ENCODE measurements at places on chromosomes 5 and 9. TPM values are rescaled to one million over a fixed set of nuclear protein-coding genes. Genes with fewer than 3 reads are reported as not detected.

DNA sequence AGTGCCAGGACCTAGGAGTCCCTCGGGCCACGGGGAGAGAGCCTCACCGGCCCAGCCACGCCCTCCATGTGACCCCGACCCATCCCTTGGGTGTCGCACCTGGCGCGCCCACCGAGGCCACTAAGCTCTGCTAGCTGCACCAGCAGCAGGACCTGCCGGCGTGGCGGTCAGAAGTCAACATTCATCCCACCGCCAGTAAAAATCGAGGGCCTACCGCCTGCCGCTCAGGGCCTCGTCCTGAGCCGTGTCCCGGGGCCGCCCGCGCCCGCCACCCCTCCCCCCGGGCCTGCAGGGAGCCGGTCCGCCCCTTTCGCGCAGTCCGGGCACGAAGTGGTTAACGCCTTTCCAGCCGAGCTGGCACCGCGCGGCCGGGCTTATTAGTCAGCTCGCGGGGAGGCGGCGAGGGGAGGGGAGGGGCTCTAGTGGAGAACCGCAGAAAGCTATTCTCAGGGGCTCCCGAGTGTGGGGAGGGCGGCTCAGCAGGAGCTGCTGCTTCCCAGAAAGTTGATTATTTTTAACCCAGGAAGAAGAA lies 124.4 kb downstream of the C9orf50 start:
- H3K27ac ChIP-seq = peak overlapping the region; percentile 98
- peak; percentile 98 for DNase-seq
- peaks cover 3% of the 10 kb centered on the region for H3K36me3 ChIP-seq
- peak overlapping the region; percentile 62 for H3K4me3 ChIP-seq

DNA sequence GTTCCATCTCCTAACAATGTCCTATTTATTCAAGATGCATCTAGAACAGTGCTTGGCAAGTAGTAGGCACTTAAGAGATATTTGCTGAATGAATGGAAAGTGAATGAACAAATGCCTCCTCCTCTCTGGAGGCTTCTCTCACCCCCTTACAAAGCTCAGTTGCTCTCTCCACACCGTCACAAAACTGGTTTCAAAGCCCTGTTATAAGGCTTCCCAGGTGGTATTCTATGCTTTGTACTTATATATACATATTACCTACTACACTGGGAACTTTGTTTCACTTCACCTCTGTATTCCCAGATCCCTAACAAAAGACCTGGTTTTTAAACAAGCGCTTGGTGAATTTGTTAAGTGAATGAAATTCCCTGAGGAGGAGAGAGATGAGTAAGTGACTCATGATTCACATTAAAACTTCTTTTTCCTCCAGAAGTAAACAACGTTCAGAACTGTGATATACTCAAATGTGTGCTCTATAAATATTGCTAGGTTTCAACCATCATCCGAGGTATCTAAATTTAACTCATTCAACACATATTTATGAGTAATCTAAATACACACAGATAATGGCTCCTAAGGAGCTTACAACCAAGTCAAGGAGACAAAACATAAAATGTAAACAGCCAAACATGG lies 36.0 kb downstream of the DENND1A start:
- no peaks in the 10 kb centered on the region for H3K36me3 ChIP-seq
- no peak for DNase-seq
- H3K27ac ChIP-seq = no peak overlapping the region
- H3K27me3 ChIP-seq = peaks cover 6% of the 10 kb centered on the region
- H3K4me1 ChIP-seq = no peaks in the 10 kb centered on the region
- no peak overlapping the region for H3K4me3 ChIP-seq

GRCh38 chr9:3337515-3338225 lies 188.1 kb downstream of the RFX3 start:
- no peak overlapping the region for H3K4me3 ChIP-seq
- no peaks in the 10 kb centered on the region for H3K4me1 ChIP-seq
- H3K27ac ChIP-seq = no peak overlapping the region
- no peak for DNase-seq
- no peaks in the 10 kb centered on the region for H3K27me3 ChIP-seq

DNA sequence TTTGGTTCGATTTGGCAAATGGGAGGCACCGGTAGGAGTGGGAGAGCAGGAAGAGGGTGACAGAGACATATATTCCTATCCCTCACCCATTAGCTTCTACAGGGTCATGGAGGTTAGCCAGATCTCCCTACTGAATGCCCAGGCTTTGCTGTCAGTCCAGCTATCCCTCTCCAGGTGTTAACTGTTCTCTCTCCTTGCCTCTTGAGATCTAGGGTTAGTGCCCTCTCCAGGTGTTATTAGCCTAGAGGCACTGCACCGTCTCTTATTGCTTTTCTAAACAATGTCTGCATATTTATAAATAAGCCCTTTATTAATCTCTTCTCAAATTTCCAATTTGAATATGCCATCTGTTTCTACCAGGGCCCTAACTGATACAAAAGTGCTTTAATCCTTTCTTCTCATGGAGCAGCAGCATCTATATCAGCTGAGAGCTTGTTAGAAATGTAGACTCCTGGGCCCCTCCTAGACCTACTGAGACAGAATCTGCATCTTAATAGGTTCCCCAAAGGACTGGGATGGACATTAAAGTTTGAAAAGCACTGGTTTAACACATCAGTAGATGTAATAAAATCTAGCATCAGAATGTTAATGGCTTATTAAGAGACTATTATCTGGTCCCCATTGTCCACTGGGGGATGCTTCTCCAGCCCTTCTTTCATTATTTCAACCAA lies 322.5 kb upstream of the SLC24A2 start:
- no peaks in the 10 kb centered on the region for H3K36me3 ChIP-seq
- no peaks in the 10 kb centered on the region for H3K27me3 ChIP-seq
- no peak overlapping the region for H3K4me3 ChIP-seq
- no peak for DNase-seq
- H3K27ac ChIP-seq = no peak overlapping the region
- no peaks in the 10 kb centered on the region for H3K4me1 ChIP-seq

GRCh38 chr9:74284581-74285450 lies 212.3 kb upstream of the RORB start:
- H3K4me3 ChIP-seq = no peak overlapping the region
- no peaks in the 10 kb centered on the region for H3K27me3 ChIP-seq
- H3K27ac ChIP-seq = no peak overlapping the region
- DNase-seq = peak; percentile 10
- H3K4me1 ChIP-seq = no peaks in the 10 kb centered on the region

- no peaks in the 10 kb centered on the region for H3K36me3 ChIP-seq
- no peak overlapping the region for H3K27ac ChIP-seq
- DNase-seq = peak; percentile 43
Observed at GRCh38 chr5:145660897-145661640, 174.1 kb downstream of the PRELID2 start.

HRCT1 gene
- 6.3 TPM for polyA plus RNA-seq

Data from lung (tissue), 17 donors.